COR-L47 (cell line): ENCODE measurements at places on chromosomes 3 and 15.

GRCh38 chr3:142580061-142580423 lies 1.5 kb upstream of the ATR start:
- no peak for DNase-seq

- DNase-seq, result no peak
Measured at GRCh38 chr3:138323971-138324370, 5.7 kb downstream of the NME9 start.

DNA sequence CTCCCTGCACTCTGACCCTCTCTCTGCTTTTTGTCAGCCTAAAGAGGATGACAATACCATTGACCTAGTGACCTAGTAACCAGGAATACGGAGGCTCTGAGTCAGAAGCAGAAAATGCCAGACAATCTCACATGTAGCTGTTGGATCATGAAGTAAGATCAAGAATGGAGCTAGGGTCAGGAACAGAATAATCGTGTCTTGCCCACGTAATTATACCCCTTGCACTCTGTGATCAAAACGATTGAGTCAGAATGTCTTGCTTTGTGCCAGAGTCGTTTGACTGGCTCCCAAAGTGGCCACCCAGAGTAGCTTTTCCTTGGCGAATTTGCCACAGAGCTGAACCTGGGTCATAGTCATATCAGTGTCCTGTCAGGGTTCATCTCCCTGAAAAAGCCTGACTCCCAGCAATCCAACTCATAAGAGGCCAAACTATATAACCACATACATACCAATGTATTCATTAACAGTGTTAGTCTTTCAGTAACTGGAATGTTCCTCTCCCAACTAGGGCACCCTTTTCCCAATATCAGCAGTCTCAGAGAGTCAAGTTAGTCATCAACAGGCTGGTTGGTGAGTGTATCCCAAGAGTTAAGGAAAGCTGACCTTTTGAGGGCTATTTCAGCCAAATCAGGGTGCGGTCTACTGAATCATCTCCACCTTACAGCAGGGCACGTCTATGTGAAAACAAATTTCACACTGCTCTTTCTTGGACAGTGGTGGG lies 5.0 kb upstream of the CDV3 start:
- DNase-seq, result no peak

DNA sequence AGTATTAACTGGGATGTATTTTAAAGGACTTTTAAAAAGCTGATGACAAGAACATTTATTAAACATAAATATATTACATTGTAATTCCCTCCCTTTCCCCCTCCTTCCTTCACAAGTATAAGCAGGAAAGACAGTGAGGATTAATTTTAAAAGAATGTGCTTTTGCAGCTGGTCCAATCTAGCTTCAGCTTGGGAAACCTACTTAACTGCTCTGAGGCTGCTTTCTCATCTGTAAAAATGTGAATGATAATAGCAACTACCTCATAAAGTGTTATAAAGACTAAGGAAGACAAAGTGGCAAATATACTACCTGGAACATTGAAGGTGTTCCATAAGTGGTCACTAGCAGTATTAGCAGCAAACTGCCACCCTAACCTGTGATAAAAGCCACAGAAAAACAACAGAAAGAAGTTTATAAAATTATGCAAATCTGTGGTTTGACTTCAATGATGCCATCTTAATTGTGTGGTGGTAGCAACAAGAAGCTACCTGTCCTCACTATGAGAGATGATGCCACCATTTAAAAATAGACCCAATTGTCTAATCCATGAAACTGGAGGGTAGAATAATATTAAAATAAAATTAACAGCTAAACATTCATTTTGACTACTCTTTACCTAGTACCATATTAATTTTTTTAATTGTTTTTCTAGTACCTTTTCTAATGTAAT lies 20.0 kb downstream of the DHX36 start:
- DNase-seq, result no peak

- no peak for DNase-seq
Measured at GRCh38 chr15:53102483-53102882, 312.3 kb upstream of the ONECUT1 start.

- no peak for DNase-seq
Measured at GRCh38 chr15:88645171-88646087, 6.6 kb downstream of the ISG20 start.

DNA sequence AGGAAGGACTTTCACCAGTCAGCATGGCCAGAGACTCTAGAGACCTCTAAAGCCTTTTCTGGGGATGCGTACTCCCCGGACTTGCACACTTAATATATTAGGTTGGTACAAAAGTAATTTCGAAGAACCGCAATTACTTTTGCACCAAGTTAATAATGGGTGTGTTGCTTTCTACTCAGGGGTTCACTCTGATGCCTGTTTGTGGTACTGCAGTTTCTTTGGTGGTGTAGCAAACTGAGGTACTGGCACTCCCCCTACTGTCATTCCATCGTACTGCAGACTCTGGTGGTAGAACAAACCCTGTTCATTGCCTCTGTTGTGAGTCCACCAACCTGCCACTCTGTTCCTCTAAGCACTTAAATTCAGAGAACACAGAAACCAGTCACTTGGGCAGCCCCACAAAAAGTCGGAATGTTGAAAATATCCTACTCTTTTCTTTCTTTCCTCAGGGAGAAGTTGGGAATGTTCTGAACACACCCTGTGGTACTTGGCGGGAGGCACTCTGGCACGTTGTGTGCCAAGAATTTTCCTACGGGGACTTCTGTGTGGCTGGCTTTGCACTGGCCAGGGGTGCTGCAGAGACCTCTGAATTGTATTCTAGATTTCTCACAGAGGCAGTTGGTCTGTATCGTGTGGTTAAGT lies 46.3 kb downstream of the GABRG3 start:
- peak; percentile 66 for DNase-seq

- DNase-seq, result no peak
Measured at GRCh38 chr3:52110502-52110901, 43.7 kb downstream of the POC1A start.

- peak; percentile 26 for DNase-seq
Measured at GRCh38 chr3:152071924-152072323, 196.8 kb upstream of the MBNL1 start.

- DNase-seq, result no peak
Measured at GRCh38 chr3:126345641-126346460, 11.4 kb downstream of the KLF15 start.

DNA sequence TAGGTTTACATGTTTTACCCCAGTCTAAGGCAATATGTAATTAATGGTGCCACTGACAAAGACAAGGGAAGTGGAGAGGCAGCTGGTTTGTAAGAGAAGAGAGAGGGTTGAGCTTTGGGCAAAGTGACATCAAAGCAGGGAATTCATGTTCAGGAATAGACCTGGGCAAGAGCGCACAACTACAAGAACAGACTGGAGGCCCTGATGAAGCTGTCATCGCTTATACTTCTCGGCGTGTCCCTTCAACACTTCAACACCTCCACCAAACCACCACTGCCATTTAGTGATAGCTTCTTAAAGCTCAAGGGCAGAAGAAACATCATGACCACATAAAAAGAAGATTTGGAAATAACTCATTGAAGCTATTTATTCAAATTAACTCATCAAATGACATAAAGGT lies 19.6 kb upstream of the KNG1 start:
- no peak for DNase-seq

GRCh38 chr3:111285694-111286093 lies 214.1 kb downstream of the NECTIN3 start:
- DNase-seq, result peak; percentile 95

DNA sequence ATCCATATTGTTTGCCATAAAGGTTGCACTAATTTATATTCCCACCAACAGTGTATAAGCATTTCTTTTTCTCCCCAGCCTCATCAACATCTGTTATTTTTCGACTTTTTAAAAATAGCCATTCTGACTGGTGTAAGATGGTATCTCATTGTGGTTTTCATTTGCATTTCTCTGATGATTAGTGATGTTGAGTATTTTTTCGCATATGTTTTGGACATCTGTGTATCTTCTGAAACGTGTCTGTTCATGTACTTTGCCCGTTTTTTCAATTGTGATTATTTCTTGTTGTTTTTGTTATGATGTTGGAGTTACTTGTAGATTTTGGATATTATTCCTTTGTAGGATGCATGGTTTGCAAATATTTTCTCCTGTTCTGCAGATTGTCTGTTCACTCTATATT lies 46.5 kb downstream of the TP63 start:
- no peak for DNase-seq
